ENCODE measurements at places on chromosomes 5 and 9. TPM values are rescaled to one million over a fixed set of nuclear protein-coding genes. Genes with fewer than 3 reads are reported as not detected.

- DNase-seq, result no peak
Observed at GRCh38 chr9:100281676-100282387, 70.9 kb downstream of the TEX10 start.

Gene GABBR2
- total RNA-seq, result 39.9 TPM

GRCh38 chr9:92669527-92669889 is 423 bp downstream of the IPPK start:
- no peak for DNase-seq

DNA sequence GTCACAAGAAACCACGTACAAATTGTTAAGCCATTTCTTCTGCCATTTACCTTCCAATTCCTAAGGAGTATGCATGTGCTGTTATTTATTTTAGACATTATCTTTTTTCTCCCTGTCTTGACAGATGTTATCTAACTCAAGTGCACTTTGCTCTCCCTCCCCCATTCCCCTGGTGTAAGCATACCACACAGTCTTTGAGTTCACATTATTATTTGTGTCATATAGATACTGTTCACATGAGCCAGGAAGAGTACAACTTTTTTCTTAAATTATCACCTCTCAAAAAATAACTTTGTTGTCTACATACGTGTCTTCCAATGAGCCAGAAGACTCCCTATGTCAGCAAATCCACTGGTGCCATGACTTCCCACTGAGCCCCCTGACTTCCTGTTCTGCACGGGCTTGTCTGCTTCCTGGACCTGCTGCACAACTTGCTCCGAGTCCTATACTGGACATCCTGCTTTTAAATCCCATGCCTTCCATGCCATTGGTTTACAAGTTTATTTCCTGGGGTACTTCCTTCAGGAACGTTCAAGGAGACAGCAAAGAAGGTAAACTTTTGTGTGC is 19.9 kb upstream of the FAM120A start:
- DNase-seq, result no peak

Gene REEP2
- total RNA-seq, result 70.9 TPM

- no peak for DNase-seq
Observed at GRCh38 chr9:77210116-77210515, 32.8 kb downstream of the VPS13A start.

GRCh38 chr5:32231241-32231640 is 57.1 kb upstream of the GOLPH3 start:
- DNase-seq, result no peak

Gene PPP2R2B
- total RNA-seq, result 136 TPM

Gene C5orf58
- total RNA-seq, result not detected

DNA sequence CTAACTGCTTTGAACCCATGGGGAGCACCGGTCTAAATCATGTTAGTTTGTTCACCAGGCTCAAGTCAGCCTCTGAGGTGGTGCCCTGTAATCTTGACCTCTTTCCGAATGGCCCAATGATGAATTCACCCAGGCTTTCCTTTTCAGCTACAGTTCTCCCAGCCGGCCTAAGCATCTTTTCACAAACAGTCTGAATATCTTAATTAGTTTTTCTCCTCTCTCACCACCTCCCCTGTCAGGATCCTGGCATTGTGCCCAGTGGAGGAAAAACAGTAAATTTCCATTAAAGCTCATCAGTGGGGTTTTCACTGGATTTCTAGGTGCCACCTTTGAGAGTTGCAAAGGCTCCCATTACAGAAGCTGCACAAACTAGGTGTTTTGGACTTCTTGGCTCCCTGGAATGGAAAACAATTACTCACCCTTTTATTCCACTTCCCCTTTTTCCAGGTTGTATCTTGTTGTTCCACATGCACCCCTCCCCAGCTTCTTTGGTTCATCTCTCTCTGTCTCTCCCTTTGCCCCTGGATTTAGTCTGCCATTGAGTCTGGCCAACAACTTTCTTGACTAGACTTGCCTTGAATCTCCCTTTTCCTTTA is 69.4 kb upstream of the ADAMTSL1 start:
- no peak for DNase-seq

GRCh38 chr9:128106181-128106939 is 21.2 kb downstream of the PTGES2 start:
- no peak for DNase-seq

GRCh38 chr9:101414839-101415238 is 16.2 kb downstream of the ZNF189 start:
- DNase-seq, result no peak

Gene C9orf57
- not detected for total RNA-seq

DNA sequence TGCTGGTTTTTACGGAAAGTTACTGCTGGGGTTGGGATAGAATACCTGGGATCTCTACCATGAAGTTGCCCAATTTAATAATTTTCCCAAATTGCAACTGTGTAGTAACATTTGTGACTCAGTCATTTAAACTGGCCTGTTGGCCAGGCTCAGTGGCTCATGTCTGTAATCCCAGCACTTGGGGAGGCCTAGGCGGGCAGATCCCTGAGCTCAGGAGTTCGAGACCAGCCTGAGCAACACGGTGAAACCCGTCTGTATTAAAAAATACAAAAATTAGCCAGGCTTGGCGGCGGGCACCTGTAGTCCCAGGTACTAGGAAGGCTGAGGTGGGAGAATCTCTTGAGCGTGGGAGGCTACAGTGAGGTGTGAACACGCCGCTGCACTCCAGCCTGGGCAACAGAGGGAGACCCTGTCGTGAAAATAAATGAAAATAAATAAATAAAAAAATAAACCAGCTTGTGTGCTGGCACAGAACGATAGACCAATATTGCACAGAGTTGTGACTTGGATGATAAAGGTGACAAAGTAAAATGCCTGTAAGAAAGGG is 160.7 kb upstream of the ZNF608 start:
- DNase-seq, result no peak

- no peak for DNase-seq
Observed at GRCh38 chr5:77483682-77484081, 8.4 kb downstream of the WDR41 start.

Gene HRH2
- total RNA-seq, result 3.3 TPM

Gene PCDHAC1
- total RNA-seq, result 76.2 TPM

DNA sequence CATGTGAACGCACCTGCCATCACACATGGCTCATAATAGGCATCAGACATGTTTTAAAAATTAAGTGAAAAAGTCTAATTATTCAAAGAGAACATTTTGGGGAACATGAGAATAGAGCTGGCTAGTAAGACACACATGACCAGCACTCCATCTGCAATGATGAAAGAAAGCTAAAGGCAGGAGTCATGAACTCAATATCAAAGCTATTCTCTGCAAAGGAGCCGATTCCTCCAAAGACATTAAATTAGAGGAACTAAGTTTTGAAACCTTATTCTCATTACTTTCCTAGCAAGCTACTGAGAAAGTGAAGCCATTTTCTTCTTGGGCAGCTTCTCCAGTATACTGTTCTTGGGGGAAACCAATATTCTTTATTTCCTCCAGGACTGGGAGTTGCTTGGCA is 172.0 kb downstream of the CRB2 start:
- no peak for DNase-seq

Gene LTC4S
- 1.6 TPM for total RNA-seq

DNA sequence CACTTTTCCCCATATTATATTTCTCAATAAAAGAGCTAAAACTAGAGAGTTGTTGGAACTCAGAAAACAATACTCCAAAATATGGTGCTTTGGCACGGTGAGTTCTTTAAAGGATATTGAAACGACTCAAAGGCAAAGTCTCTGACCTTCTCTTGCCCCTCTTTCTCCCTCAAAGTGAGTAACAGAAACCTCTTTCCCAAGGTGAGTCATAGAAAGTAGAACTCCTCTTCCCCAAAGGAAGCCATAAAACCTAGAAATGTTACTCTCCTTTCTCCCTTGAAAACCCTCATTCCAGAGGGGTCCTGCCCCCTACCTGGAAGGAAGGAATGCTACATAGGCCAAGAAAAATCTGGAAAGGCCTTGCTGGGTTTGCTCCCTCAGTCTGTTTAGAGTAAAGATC is 47.5 kb downstream of the RAPGEF6 start:
- no peak for DNase-seq

DNA sequence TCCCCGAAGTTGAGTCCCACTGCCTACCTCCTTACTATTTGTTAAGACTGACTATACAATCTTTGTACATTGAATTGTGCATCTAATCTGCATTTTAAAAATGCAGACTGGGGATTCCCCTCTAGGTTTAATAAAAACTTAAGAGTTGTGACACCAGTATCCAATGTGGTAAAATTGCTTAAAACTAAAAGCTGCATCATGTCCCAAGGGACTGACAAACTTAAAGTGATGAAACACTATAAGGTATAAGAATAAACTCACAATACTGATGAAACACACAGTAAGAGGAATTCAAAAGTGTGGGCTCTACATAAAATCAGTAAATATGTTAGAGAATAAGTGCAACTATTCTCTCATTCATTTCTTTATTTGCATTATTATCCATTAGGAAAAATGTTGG is 1905.1 kb downstream of the MAT2B start:
- DNase-seq, result no peak

DNA sequence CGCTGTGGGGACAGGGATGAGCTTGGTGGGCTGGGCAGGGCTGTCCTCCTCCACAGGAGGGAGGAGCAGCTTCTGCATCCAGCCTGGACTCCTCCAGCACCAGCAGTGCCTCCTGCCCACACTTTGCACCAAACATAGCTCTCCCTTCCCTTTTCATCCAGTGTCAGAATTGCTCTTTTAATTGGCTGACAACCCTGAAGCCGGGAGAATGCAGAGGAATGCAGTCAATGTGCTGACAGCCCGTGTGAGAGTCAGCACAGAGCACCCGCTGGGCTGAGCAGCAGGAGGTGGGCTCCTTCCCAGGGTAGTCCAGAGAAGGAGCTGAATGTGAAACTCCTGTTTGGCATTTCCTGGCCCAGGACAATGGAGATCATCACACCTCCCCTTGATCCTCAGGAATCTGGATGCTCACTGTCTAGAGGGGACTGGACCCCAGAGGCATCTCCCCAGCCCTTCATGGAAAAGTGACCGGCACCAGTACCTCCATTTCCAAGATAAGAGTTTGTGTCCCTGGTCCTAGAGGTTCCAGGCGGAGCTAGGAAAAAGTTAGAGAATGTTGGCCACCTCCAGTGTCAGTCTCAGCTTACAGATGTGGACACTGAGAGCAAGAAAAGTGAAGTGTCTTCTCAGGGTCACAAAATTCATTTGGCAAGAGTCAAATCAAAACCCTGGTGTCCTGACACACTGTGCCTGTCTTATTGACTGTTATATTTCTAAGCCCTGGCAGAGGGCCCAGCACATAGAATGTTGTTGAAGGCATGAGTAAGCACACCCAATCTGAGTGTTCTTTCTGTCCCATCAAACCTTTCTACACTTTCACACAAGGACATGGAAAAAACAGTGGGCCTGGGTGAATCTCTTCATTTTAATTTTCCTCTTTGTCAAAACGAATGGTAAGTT is 202.1 kb downstream of the SNX18 start:
- no peak for DNase-seq

Measured in frontal cortex (tissue), 4 donors.